GM12891 (cell line): ENCODE measurements at places on chromosomes 1 and 21.

GRCh38 chr1:16727190-16728111, 12.9 kb upstream of the RNU1-4 start:
- DNase-seq = no peak

GRCh38 chr1:221228594-221228993, 349.4 kb downstream of the HLX start:
- DNase-seq = no peak

DNA sequence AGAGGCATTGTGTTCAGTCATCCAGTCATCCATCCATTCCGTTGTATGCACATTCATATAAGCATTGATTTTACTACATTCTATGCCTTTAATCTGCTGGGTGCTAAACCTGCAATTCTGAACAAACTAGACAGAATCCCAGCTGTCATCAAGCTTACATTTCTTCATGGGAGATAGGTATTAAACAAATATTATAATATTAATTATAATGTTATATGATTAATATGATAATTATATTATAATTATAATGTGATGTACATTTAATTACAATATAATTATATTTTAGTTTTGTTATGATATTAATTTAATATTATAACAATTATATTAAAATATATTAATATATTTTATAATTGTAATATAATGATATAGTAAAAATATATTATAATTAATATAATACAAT, 112.4 kb downstream of the BRINP3 start:
- DNase-seq = no peak

DNA sequence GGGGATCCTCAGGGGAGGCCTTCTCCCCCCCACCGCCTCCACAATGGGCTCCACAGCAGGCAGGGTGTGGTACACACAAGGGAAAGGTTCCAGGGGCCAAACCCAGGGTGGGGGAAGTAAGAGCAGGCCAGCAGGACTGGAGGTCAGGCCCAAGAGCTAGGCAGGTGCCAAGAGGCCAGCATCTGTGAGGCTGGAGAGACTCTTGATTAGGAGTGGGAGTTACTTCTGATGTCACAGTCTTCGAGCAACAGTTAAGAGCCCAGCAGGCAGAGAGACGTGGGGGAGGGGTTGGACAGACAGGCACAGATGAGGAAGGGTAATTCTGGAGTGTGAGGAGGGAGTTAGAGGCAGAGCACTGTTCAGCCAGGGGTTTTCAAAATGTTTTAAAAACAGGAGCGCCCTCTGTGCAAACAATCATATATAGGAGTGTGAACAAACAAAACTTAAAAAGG, 55.8 kb downstream of the SLC9A1 start:
- DNase-seq = no peak

GRCh38 chr1:219337588-219337987, 163.9 kb downstream of the LYPLAL1 start:
- no peak for DNase-seq

DNA sequence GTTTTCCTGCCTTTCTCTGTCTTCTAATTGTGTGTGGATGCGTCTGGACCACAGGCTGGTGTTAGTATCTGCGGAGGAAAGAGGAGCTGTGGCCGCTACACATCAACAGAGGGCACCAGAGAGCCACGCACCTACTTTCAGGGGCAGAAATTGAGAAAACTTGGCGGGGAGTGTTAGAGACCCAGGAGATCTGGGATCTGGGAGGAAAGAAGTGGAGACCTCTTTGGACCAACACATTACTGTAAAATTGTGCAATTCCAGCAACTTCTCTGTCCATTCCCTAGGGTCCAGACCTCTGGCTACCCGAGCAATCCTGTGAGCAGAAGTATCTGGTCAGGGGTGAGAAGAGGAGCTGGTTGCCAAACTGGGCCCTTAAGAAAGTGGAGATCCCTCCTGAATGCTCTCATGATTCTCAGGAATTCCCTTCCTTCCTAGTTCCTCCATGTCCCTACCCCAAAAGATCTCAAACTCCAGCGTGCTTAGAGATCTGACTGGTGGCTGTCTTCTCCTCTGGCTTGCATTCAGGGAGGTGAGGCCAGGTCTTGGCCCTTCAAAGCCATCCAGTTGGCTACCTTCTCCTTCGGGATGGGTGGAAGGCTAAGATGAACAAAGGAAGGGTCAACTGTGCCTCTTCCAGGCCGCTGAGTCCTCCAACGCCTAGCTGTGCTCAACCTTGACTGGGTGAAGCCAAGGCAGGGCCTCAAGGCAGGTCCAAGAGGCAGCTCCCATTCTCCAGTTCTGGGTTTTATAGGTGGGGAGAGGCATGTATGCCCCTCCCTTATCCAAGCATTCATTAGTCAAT, 1.2 kb upstream of the KIRREL1 start:
- DNase-seq = peak; percentile 58

DNA sequence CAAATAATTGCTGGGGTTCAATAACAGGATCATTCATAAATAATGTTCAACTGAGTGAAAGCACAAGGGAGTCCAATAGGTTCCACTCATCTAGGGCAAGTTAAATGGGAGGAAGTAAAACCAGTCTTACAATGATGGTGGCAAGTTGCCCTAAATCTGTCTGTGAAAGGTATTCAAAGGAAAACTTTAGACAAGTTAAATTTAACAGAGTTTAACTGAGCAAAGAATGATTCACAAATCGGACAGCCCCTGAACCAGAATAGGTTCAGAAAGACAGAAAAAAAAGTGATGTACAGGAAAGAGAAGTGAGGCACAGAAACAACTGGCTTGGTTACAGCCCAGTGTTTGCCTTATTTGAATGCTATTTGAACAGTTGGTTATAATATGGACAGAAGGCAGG, 183.5 kb upstream of the ADGRL4 start:
- no peak for DNase-seq

- no peak for DNase-seq
Measured at GRCh38 chr1:160638926-160639325, 7.9 kb downstream of the SLAMF1 start.

GRCh38 chr21:35081861-35082260, 32.8 kb upstream of the RUNX1 start:
- DNase-seq = no peak

GRCh38 chr1:209387271-209387968, 196.1 kb upstream of the CAMK1G start:
- DNase-seq = no peak

DNA sequence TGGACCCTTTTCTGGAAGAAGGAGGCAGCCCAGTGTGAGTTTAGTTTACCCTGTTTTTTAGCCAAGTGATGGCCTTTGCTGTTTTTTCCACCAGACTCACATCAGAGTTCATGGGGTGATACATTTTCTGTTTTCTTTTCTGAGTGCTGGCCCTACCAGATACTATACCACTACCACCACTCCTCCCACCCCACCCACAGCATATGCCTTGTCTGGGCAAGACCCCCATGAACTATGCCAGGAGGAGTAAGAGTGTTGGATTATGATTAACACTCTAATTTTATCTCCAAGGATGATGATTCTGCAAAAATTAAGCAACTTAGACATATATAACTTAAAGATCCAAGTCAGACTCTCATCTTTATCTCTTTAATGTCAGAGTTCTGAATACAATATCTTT, 26.1 kb downstream of the FABP3 start:
- no peak for DNase-seq

DNA sequence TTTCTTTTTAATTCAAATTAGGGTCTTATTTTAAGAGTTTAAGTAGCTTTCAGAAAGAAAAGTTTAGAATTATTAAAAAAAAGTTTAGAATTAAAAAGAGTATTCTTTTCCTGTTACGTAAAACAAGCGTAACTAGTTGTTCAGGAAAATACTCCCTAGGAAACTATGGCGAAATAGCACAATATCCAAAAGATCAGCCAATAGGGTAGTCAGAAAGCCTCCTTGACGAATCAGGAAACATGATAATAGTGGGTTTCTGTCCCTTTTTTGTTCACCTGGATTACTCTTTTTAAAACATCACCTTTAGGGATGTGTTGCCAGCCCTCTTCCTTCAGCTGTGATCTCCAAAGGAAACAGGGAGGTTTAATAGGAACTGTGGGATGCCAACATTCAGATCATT, 25.2 kb downstream of the S1PR1 start:
- no peak for DNase-seq

GRCh38 chr1:93304716-93305138, 41.0 kb upstream of the DR1 start:
- no peak for DNase-seq

DNA sequence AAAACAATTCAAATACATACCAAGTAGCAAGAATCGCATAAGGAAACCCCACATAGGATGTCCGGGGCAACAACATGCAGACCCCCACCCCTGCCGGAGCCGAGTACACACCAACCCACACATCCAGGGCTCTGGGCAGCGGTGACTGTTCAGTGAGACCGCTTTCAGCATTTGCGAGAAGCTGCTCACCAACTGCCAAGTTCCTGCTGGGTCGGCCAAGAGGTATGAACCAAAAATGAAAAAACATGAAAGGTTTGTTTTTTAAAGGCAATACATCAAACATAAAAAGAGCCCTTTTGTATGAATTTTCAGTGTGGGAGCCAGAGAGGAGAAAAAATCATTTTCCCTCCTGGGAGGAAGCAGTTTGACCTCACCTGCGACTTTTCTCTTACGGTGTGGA, 92.3 kb downstream of the SIM2 start:
- DNase-seq = no peak

DNA sequence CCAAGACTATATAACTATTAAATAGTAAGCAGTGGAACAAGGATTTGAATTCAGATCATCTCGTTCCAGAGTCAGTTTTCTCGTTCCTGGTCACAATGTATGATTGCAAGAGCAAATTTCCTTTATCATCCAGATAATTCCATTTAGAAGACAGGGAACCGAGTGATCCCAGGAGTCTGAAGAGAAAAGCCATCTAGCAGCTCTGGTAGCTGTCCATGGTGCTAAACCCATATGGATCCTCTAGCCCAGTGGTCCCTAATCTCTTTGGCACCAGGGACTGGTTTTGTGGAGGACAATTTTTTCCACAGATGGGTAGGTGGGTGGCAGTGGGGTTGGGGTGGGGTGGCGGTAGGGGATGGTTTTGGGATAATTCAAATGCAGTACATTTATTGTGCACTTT, 229.4 kb downstream of the PTPRU start:
- DNase-seq = no peak

DNA sequence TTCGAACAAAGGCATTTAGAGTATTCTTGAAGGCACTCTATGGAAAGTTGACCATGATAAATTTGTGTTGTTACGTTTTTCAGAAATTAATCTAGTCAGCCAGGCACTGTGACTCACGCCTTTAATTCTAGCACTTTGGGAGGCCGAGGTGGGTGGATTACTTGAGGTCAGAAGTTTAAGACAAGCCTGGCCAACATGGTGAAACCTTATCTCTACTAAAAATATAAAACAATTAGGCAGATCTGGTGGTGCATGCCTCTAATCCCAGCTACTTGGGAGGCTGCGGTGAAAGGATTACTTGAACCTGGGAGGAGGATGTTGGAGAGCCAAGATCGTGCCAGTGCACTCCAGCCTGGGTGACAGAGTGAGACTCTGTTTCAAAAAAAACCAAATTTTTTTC, 130.6 kb upstream of the BRINP3 start:
- DNase-seq = no peak

GRCh38 chr21:41653954-41654491, 112.8 kb downstream of the RIPK4 start:
- no peak for DNase-seq

- no peak for DNase-seq
Measured at GRCh38 chr1:156439036-156439776, 61.4 kb downstream of the MEF2D start.

- no peak for DNase-seq
Measured at GRCh38 chr1:5857011-5857410, 135.2 kb downstream of the NPHP4 start.

GRCh38 chr1:97174039-97174704, 452.6 kb downstream of the PTBP2 start:
- no peak for DNase-seq

DNA sequence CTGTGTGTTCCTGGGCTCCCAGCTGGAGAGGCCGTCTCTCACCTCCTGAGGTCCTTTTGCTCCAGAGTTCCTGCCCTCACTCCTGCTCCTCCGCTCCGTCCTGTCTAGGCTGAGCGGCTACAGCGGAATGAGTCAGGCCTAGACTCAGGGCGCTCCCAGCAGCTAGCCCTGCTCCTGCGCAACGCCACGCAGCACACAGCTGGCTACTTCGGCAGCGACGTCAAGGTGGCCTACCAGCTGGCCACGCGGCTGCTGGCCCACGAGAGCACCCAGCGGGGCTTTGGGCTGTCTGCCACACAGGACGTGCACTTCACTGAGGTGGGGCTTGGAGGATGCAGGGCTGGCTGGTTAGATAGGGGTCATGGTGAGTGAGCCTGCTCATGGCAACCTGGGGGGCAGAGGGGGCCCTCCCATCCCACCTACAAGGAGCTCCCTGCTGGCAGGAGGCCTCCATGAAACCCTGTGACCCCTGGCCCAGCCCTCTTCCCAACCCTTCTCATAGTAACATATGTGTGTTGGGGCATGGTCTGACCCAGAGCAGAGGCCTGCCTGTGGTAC, 15.1 kb downstream of the PSRC1 start:
- no peak for DNase-seq

DNA sequence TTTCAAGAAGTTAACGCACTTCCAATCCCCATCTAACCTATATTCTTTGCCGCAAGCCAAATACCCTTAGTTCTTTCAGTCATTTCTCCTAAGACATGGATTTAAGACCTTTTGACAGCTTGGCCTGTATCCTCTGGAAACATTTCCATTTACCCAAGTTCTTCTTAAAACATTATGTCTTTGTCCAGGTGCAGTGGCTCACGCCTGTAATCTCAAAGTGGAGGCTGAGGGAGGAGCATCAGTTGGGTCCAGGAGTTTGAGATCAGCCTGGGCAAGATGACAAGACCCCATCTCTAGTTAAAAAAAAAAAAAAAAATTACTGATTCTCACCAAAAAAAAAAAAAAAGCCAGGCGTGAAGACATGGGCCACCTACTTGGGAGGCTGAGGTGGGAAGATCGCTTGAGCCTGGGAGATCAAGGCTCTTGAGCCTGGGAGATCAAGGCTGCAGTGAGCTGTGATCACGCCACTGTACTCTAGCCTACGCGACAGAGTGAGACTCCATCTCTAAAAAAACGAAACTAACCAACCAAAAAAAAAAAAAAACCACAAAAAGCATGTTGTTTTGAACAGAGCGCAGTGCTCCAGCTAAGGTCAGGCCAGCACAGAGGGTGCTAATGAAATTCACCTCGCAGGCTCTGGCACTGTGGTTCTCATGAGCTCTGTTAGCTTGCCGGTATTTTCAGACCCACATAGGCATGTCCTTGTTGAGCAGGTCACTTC, 36.0 kb downstream of the NUAK2 start:
- no peak for DNase-seq

GRCh38 chr1:183567584-183567983, 22.7 kb downstream of the NCF2 start:
- DNase-seq = peak; percentile 23

DNA sequence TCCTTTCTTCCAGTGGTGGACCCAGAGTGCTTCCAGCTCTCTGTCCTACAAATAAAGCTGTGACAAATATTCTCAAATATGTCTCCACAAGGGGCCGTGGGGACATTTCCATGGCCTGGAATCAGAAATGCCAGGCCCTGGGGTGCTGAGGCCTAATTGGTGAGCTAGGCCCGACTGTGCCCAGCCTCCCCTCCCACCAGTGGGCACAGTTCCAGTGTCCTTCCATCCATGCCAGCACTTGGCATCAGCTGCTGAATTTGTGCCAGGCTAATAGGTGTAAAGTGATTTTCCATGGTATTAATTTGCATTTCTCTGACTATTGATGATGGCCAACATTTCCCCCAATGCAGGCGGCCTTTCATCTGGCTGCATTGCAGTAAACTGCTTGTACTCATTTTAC, 48.5 kb upstream of the B3GALT5 start:
- DNase-seq = no peak
